IPS-NIHi11 (cell line): ENCODE measurements at places on chromosomes 1 and 21.

DNA sequence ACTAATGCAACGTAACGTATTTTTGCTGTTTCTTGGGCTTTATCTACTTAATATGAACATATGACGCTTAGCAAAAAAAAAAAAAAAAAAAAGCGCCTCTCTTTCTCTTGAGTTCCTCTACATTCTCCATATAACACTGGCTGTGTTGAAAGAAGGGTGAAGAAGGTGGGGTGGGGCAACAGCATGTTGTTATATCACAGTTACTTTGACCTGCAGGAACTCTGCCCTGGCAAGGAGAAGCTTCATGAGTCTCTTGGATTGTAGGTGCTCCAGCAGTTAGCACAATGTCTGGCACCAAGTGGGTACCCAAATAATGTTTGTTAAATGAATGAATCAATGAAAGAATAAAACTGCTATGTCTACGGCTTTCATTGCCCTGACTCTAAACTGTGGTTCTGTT is 162.6 kb downstream of the ATG4C start:
- DNase-seq: no peak

- DNase-seq: no peak
These were observed 81.2 kb downstream of the TGFB2 start for GRCh38 chr1:218426343-218426657.

DNA sequence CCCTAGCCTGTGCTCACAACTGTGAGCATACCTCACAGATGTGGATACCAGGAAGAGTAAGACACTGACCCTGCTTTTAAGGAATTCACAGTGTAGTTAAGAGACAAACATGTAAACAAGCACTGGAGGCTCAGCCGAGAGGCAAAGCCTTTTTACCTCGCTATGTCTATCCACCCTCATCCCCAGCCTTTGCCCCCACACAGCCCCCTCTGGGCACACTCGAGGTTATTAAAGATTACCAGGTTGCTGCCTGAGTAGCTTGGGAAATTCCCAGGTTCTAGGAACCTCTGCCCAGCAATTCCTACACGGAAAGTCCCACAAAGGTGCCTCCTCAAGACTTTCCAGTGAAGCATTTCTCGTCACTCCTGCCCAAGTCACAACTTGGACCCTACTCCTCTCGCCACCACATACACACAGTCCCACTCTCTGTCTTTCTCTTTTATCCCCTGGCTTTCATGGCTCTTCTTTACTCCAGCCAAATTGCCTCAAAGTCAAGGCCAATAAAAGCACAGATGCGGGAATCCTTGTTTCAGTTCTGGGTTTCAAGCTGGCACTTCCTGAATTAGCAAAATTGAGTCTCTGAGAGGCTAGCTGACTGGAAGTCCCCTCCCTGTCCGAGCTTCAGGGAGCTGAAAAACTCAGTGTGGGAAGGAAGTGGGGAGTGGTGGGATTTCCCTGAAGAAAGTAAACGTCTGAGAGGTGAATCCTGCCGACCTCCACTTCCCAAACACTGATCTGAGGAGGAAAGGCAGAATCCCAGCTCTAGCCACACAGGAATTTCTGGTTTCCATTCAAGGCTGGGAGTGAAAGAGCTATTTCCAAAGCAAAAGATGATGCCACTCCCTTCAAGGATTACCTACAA is 7.6 kb downstream of the DENND2D start:
- no peak for DNase-seq

- no peak for DNase-seq
These were observed 868 bp downstream of the PPP1R12B start for GRCh38 chr1:202349206-202349928.

DNA sequence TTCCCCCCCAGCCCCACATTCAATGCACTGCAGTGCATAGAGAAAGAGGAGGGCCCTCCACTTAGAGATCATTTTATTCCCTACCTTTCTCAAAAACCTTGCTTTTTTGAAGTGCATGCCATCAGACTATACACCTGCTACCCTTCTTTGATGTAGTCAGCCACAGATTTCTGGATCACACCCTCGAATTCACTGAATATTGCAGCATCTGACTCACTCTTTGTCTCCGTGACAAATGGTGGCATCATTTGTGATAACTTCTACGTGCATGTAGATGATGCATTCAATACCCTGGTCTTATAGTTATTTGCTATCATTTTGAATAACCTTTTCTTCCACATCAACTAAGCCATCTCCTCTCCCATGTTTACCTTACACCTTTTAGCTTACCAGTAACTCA is 310.3 kb upstream of the SGIP1 start:
- no peak for DNase-seq

GRCh38 chr1:216765346-216766300 is 42.4 kb upstream of the ESRRG start:
- DNase-seq: no peak
